HT1080 (cell line): ENCODE measurements at places on chromosomes 3 and 15.
A peak's percentile ranks its signal among the peaks of the same experiment; 100 is the strongest.

DNA sequence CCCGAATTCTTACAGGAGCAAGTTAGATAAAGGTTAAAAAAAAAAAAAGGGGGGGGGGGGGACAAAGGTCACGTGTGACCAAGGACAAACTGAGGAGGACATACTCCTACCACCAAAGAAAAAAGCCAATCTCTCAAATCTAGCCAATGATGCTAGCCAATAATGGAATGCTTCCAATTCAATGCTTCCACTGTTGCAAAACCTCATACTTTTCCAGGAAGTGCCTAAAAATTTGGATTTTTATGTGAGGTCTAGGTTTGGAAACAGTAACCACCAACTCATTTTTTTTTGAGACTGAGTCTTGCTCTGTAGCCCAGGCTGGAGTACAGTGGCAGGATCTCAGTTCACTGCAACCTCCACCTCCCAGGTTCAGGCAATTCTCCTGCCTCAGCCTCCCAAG lies 11.4 kb downstream of the MSL2 start:
- DNase-seq = no peak

DNA sequence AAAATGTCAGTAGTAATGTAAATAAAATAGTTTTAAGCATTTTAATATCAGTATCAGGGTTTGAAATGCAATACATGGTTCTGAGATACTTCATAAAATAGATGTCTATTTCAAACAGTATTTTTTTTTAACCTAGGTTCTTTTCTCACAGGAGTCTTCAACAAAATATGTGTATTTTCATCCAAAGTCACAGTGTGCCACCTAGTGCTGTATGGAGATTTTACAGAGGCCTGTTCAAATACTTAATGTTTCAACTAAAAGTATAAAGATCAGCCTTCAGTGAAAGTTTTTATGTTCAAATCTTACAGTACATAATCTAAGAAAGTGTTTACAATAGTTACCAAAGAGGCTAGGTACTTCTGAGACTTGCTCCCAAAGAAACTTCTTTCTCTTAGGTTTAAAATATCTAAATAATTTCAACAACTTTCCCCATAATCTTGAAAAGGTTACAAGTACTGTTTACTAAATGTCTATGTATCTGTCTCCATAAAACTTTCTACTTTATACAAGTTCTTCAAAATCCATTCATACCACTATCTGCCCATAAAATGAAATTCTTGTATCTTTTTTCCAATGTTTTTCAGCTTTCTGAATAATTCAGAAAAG lies 38.3 kb downstream of the SCAPER start:
- DNase-seq = peak; percentile 4

- DNase-seq = peak; percentile 41
Observed at GRCh38 chr3:176469694-176470205, 727.5 kb downstream of the TBL1XR1 start.

GRCh38 chr3:141412936-141413354 lies 44.6 kb downstream of the ZBTB38 start:
- DNase-seq = no peak

DNA sequence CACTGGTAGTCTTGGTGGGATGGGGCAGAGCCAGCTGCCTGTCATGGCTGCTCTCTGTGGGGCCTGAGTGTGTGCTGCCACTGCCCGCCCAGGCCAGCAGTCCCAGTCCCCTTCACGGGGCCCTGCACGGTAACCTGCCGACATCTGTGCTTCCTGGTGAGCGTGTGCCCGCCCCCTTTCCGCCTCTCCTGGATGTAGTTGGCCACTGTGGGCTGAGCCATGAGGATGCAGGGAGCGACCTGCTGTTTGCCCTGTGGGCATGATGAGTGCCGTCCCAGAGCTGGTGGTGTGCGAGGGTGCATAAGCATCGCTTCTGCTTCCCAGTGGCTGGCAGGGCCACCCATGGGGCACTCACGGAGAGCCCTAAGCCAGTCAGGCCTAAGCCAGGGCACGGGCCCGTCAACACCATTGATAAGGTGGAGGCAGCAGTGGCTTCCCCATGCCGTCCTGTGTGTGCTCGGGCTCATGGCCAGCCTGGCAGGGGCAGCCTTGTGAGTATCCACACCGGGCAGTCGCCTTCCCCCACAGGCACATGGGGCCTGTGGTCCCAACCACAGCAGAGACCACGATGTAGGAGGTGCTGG lies 14.6 kb downstream of the PLXNA1 start:
- no peak for DNase-seq

DNA sequence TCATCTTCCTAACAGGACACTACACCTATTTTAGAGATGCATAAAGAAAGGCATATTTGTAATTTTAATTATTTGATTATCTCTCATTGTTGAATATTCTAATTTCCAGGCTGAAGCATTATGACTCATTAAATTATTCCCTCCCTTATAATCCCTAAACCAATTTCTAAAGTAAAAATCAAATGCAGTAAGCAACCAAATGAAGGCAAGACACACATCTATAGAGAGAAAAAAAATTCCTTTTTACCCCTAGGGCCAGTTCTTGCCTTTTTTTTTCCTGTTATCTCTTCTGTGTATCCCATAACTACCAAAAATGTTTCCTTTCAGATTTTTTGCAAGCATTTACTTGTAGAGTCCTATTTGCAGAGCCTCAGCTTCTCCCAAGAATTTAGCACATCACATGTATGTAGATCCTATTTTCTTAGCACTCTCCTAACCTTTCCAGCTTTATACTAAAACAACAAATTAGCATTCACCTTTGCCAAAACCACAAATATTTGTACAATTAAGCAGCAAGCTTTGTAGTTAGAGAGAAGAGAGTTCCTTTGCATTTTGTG lies 177.9 kb downstream of the SATB1 start:
- DNase-seq = no peak

DNA sequence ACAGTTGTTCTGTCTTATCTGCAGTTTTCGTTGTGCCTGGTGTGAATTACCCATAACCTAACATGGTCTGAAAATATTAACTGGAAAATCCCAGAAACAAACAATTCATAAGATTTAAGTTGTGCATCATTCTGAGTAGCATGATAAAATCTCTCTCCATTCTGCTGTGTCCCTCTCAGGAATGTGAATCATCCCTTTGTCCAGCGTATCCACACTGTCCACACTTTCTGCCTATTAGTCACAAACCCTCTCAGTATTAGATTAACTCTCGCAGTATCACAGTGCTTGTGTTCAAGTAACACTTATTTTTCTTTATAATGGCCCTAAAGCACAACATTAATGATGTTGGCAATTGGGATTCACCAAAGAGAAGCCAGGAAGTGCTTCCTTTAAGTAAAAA lies 203.2 kb downstream of the CGGBP1 start:
- DNase-seq = peak; percentile 67

- no peak for DNase-seq
Observed at GRCh38 chr3:186940967-186941366, 10.6 kb downstream of the ST6GAL1 start.

GRCh38 chr3:88221726-88222125 lies 72.0 kb downstream of the C3orf38 start:
- DNase-seq = no peak

DNA sequence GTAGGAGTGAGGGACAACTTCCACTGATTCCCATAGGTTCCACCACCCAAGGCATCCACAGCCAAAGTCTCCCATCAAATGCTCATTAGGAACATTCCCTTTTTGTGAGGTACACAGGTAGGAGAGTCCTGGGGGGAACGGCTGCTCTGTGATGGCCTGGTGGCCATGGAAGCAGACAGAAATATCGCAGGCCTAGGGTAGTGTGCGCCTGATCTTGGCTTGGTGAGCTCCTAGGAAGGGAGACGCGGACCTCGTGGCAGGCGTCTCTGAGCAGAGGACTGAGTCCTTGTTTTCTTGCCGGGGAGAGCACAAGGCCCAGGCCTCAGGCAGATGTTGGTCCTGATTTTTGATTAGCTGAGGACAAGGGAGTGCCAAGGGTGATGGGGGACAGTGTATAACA lies 99.5 kb downstream of the SNRPN start:
- no peak for DNase-seq

DNA sequence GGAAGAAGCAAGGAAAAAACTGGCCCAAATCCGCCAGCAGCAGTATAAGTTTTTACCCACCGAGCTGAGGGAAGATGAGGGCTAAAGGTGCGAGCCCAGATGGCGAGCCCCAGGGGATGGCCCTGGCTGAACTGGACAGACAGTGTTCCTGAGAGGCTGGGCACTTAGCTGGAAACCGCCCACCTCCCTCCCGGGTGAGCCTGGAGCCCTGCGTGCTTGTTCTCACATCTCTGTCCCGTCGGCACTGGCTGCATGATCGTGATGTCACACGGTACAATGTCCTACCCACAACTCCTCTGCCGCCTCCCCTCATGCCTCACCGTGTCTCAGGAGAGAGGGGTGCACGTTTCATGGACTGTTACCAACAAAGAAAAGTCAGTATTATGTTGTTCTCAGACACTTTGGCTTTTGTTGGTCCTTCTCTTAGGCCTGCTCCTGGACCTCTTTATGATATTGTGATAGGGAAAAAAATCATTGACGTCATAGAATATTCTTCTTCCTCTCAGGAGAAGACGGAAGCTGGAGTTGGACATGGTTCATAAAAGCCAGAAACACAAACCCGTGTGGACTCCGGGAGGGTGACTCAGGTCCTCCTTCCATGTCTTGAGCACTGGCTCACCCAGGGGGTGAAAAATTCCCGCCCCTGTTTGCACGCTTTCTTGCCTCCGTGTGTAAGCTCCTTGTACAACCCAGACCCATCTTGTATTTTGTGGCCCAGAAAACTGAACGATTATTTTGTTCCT lies 201.8 kb upstream of the TPM1 start:
- no peak for DNase-seq

- no peak for DNase-seq
Observed at GRCh38 chr15:57422113-57422754, 45.9 kb downstream of the CGNL1 start.

GRCh38 chr3:22858486-22858885 lies 344.6 kb upstream of the UBE2E2 start:
- DNase-seq = no peak

DNA sequence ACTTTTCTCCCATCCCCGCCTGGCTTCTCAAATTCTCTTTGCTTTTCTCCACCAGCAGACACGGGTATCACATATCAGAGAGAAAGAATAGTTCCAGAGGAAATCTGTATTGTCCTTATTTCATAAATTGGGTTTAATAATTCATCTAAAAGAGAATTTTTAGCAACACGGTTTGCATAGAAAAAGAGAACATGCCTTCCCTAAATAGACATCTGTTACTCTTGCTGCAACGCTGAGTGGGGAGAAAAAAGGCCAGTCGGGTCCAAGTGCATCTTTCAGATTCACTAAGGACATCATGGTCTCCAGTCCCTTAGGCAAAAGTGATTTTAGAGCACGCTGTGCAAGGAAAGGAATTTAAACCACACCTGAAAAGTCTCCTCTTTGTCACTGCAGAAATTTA lies 201.3 kb downstream of the ABHD5 start:
- DNase-seq = no peak

- no peak for DNase-seq
Observed at GRCh38 chr3:97916576-97916975, 55.7 kb downstream of the RIOX2 start.

GRCh38 chr3:141067206-141067974 lies 16.2 kb downstream of the SPSB4 start:
- DNase-seq = no peak

GRCh38 chr3:17372362-17373210 lies 369.8 kb downstream of the TBC1D5 start:
- DNase-seq = no peak

GRCh38 chr15:72492733-72493132 lies 18.6 kb downstream of the ARIH1 start:
- DNase-seq = no peak

DNA sequence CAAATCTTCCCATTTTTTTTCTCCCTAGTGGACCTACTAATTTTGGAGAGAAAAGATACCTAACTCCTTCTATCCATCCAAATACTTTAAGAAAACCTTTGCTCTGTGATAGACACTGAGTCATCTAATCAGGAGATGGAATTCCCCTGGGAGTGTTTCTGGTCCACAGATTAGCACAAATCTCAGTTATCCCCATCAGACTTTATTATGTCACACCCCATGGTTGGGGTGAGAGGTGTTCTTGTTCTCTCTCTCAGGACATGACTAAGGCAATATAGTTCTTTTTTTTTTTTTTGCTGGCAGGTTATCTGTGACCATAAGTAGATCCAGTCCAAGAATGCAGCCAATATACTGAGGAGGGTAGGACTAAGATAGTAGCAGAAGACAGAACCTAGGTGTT lies 15.8 kb downstream of the SLC9A9 start:
- DNase-seq = peak; percentile 18

DNA sequence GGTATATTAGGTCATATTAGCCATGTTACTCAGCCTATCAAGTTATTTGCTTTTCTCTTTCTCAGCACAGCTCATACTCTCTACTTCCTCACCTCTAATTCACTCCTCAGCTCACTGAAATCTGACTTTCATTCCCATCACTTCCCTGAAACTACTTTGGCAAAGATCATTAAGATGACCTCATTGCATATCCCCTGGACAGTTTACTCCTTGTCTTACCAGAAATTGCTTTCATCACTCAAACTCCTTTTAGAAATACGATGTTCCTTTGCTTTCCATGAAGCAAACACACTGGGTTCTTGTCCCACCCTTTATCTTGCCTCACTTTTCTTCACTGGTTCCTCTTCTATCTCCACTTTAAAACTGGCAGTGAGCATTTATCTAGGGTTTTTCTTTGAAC lies 354.4 kb downstream of the TUSC7 start:
- DNase-seq = no peak

- DNase-seq = no peak
Observed at GRCh38 chr3:6282918-6283317, 578.0 kb upstream of the GRM7 start.

GRCh38 chr3:152196782-152197181 lies 71.9 kb upstream of the MBNL1 start:
- DNase-seq = no peak

DNA sequence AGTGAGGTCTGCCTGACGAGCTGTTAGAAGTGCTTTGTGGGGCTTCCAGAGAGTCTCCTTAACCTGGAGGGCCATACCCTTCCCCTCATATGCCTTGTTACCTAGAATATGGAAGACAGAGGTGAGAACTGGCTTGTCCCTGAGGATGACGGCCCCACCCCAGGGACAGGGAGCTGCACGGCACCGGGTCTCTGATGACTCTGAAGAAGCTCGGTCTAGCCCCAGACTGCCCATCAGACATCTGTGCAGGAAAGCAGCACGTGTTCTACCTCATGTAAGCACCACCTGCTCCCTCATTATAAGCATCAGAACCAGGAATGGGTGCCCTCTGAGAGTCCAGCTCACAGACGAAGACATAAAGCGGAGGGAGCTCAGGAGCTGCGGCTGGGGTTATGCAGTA lies 18.0 kb downstream of the MYO5C start:
- DNase-seq = no peak

DNA sequence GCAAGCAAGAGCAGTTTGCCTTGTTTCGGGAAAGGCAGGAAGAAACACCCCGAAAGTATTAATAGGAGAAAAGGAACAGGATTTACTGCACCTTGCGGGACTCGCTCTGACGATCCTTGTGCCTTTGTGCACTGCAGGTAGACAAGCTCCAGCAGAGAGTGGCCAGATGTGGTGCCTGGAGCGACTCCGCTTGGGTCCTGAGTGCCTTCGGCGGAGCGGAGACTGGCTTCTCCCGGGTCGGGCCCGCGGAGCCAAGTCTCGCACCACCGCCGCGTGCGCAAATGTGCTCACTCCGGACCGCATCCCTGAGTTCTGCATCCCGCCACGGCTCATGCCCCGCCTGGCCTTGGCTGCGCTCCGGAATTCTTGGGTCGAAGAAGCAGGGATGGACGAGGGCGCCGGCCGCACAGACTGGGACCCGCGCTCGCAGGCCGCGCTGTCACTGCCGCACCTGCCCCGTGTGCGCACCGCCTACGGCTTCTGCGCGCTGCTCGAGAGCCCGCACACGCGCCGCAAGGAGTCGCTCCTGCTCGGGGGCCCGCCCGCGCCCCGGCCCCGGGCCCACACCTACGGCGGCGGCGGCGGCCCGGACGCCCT lies 769 bp downstream of the C2CD4A start:
- DNase-seq = no peak
